ENCODE measurements at places on chromosomes 2 and 18.

- no peak for DNase-seq
These were observed 76.6 kb downstream of the EIPR1 start for GRCh38 chr2:3301001-3301400.

GRCh38 chr2:19033240-19033639 is 325.2 kb downstream of the OSR1 start:
- DNase-seq = no peak

DNA sequence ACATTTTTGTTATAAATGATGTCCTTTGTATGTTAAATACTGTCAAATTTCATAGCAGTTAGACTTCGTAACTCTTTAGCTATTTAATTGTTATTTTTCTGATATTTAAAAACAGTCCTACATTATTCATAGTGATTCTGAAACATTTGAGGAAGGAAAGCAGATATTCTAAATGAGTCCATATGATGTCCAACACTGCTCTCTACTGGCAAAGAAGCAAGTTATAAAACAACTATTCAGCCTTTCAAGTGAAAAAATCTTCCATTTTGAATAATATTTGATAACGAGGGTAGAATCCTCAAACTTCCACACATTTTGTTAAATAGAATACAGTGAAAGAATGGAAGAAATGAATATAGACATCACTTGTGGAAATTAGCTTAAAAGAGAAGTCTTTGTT is 220.8 kb downstream of the GULP1 start:
- DNase-seq = no peak

DNA sequence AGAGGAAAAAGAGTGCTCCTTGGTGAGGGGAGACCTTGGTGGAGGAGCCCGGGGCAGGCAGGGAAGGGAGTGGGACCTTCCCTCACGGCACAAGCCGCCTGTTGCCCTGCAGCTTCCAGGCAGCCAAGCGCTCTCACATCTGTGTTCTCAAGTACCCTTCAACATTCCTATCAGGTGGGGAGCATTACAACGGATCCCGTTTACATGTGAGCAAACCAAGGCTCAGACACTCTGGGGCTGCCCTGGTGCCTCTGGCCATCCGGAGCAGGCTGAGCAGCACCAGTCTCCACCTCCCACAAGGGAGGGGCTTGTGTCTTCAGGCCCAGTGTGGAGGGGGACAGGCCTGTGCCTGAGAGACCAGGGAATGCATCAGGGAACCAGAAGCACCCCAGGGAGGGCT is 57.9 kb downstream of the AQP12A start:
- no peak for DNase-seq

DNA sequence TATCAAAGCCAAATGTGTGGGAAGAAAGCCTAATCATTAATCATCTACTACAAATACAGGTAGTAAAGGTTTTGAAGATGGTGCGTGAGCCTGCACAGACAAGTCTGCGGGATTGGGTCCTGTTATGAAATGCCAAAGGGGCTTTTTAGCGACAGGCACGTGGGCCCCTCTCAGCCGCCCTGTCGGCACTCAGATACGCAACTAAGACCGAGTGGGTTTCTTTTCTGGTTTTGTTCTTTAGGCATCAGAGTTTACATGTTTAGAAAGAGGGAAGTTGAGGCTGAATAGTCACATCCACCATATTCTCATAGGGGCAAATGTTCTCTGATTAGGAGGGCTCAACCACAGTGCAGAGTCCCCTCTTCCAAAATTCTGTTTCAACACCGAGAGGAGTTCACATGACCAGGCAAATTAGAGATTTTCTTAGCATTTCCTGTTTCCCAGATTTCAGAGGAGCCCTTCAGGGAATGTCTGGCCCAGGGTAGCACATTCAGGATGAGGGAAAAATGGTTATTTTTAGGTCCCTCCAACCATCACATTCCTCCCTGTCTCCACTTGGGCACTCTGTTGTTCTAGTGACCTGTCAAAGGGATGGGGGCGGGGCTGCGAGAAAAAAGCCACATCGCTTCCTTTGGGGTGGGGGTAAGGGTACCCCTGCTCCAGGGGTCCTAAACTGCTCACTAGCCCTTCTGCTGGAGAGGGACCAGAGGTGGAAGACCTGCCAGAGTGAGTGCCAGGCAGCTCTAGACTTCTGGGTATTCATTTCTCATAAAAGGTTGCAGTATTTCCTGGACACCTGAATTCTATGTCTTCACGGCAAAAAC is 159.2 kb downstream of the BCL2 start:
- no peak for DNase-seq

DNA sequence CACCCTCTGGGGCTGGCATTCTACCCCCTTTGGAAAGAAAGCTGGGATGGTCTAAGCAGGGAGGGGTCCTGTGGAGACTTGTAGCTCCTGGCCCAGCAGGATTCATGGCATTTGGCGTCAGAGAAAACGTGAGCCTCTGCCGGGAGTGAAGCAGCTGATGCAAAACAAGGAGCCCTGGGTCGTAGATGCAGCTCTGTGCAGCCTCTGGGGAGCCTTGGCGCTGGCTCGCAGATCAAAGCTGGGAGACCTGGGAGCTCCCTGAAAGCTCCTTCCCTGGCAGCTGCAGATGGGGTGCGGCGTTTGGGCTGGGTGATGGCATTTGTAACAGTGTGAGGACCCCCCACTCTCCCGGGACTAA is 148.3 kb downstream of the KLHL29 start:
- DNase-seq = no peak

DNA sequence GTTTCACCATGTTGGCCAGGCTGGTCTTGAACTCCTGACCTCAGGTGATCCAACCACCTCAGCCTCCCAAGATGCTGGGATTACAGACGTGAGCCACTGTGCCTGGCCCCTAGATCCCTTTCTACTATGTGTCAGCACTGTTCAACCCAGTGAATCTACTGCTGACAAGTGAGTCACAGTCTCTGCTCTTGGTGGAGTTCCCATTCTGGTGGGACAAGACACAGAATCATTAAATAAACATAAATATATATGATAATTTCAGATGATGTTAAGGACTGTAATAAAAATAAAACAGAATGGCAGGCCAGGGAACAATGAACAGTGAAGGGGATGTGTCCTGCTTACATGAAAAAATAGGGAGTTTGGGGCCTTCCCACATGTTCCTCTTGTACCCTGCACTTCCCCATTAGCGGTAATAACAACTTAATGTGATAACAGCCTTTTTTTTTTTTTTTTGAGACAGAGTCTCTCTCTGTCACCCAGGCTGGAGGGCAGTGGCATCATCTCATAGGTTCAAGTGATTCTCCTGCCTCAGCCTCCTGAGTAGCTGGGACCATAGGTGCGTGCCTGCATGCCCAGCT is 112.2 kb downstream of the CPO start:
- no peak for DNase-seq

DNA sequence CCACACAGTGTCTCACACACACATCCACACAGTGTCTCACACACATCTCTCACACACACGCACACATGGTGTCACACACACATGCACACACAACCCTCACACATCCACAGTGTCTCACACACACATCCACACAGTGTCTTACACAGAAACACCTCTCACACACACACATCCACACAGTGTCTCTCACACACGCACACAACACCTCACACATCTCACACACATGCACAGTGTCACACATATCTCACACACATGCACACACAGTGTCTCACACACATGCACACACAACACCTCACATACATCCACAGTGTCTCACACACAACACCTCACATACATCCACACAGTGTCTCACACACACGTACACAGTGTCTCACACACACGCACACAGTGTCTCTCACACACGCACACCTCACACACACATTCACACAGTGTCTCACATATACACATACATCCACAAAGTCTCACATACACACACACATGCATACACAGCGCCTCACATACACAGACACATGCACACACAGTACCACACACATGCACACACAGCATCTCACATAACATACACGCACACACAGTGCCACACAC is 473.9 kb upstream of the HS6ST1 start:
- DNase-seq = no peak

- no peak for DNase-seq
These were observed 43.7 kb downstream of the TMEM37 start for GRCh38 chr2:119475225-119475856.

- no peak for DNase-seq
These were observed 138.9 kb upstream of the KLHL14 start for GRCh38 chr18:32911660-32912284.

GRCh38 chr18:60122339-60122738 is 222.5 kb downstream of the PMAIP1 start:
- DNase-seq = no peak

DNA sequence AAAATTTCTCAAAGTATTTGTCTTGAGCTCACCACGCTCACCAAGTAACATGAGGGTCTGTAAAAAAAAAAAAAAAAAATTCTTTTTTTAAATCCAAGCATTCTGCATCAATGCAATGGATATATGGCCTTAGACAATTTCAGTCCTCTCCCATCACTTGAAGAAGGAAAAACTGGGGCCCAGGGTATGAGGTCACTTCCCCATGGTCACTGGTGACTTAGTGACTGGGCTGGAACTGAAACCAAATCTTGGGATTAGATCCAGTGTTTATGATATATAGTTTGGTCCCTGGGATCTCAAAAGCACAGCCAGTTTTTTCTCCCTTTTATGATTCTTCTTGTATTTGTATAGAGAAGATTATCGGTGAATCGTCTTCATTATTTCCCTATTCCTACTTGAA is 477.9 kb upstream of the TNP1 start:
- DNase-seq = no peak

DNA sequence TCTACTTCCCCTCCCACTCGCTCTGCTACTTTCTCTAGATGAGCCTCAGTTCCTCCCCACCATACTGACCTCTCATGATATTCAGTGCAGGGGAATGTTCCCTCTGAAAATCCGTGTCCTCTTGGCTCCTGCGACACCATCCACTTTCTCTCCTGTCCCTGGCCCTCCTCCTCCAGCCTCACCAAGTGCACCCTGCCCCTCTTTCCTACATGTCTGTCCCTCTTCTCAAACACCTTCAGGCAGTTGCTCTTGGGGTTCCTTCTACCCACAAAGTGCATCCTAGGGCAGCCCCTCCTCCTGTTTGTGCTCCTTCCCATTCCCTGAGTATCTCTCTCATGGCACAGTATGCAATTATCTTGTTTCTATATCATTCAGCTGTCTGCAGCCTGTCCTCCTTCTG is 246.4 kb upstream of the RAB6C start:
- DNase-seq = no peak
